Epithelial cell of proximal tubule (primary cell): ENCODE measurements at places on chromosomes 3 and 15. TPM values are rescaled to one million over a fixed set of nuclear protein-coding genes. Genes with fewer than 3 reads are reported as not detected.

- DNase-seq, result no peak
These were observed 421.0 kb upstream of the CNTN4 start for GRCh38 chr3:1677576-1678156.

DNA sequence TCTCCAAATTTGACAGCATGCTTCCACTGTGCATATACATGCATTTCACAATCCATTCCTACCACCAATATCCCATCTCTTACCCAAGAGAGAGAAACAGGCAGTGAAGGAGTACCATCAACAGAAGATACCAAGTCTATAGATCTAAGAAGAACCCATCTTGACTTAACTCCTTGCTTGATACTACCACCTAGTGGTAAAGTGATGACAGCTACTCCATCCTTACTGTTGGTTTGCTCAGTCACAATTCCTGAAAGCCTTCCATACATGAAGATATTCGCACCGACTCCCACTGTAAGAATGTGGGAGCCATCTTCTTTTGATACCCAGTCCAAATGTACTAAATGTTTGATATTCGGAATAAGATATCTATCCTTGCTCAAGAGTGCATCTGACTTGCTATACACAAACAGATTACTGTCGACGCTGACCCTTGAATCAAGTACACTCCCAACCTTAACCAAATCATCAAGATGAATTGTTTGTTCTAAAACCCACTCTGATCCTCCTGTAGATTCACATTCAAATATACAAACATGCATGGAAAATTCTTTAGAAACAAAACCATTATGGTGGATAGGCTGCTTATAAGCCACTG is 123.1 kb downstream of the DMXL2 start:
- peak; percentile 2 for DNase-seq

LRRC34 gene
- total RNA-seq, result 9.8 and 17.1 TPM in 2 replicates

DNA sequence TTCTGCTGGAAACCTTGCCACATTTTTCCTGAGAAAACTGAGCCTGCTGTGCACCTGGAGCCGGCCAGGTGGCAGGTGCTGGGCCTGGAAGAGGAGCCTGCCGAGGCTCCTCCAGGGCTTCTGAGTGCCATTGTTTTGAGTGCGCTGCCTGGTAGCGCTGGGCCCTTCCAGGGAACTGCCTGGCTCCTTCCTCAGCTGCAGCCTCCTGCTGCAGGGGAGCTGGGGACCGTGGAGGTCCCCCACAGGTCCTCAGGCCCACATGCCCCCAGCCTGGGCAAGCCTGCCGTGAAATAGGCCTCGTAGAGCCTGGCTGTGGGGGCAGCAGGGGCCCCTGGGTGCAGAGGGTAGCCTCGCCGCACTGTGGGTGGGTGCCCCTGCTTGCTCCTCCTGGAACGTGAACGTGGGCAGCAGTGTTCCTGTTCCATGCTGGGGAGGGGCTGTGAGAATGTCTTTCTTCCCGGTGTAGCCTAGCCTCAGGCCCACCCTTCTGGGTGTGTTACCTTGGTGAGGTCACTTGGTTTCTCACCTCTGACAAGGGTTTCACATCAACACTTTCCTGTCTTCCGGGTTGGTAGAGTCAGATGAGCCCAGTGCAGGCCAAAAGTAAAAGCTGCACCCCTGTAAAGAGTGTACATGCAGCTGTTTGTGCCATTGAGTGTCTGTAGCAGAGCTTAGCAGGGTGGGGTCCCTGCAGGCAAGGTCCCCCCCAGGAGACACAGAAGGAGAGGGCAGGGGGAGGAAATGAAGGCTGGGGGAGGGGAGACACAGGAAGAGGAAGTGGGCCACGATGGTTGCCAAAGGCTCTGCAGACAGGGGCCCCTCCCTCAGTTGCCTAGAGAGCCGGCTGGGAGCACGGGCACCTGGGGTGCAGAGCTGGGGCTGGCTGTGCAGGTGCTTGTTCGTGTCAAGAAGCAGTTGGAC is 34.5 kb downstream of the KLF13 start:
- no peak for DNase-seq

TRIM42 gene
- total RNA-seq, result not detected in 2 replicates

KLHL40 gene
- not detected in 2 replicates for total RNA-seq

DNA sequence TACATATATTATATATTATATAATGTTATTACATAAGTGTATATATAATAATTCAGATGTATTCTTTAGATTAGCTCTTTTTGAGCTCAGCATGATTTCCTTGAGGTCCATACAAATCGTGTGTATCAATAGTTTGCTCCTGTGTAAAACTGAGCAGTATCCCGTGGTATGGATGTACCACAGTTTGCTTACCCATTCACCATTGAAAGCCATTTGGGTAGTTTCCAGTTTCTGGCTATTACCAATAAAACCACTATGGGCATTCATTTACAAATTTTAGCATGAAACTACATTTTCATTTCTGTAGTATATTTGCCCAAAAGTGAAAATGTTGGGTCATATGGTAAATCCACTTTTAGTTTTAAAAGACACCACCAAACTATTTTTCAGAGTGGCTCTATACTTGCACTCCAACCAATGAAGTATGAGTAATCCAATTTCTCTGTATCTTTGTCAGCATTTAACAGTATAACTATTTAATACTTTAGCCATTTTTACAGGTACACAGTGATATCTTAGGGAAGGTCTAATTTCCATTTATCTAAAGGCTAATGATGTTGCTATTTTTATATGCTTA is 1361.4 kb upstream of the GBE1 start:
- DNase-seq, result no peak

C3orf22 gene
- not detected in 2 replicates for total RNA-seq

GRCh38 chr3:31472479-31473390 is 60.0 kb upstream of the STT3B start:
- peak; percentile 23 for DNase-seq

- no peak for DNase-seq
These were observed 820 bp upstream of the HMCES start for GRCh38 chr3:129277829-129278271.

GRCh38 chr3:141246958-141247301 is 15.3 kb downstream of the PXYLP1 start:
- no peak for DNase-seq

DNA sequence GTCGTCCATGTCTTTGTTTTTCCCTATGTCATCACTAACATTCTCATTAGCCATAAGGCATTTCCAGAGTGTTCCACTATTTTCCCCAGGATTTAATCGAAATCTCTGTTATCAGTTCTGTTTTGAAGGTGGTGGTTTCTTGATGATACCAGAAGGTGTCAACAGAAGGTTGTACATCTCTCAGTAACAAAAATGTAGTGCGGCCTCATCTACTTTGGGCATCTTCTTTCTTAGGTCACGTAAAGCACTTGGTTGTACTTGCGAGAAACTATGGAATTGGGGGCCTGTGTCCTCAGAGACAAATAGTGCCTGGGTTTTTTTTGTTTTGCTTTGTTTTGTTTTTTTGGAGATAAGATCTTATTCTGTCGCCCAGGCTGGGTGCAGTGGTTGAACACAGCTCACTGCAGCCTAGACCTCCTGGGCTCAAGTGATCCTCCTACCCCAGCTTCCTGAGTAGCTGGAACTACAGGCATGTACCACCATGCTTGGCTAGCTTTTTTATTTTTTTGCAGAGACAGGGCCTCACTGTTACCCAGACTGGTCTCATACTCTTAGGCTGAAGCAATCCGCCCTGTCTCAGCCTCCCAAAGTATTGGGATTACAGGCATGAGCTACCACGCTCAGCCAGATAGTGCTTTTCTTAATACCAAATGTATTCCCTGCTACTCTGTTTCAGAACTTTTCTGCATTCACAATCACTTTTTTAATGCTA is 61.2 kb upstream of the FURIN start:
- DNase-seq, result no peak

SAMMSON gene
- total RNA-seq, result not detected in 2 replicates

DNA sequence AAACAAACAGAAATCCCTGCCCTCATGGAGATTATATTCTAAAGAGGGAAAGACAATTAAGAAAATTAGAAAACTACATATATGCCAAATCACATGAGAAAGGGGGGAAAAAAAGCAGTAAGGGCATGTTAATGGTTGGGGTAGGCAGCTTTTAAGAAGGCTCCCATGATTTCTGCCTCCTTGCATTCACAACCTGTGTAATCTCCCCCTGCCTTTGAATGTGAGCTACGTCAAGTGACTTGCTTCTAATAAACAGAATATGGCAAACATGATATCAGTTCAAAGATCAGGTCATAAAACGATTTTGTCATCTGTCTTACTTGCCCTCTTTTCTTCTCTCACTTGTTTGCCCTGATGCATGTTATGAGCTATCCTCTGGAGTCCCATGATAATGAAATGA is 673.6 kb upstream of the ADAMTS9 start:
- no peak for DNase-seq

GRCh38 chr3:138351916-138352550 is 3.7 kb downstream of the MRAS start:
- no peak for DNase-seq

CCDC9B gene
- 4.6 and 10.7 TPM in 2 replicates for total RNA-seq

CYP1A1 gene
- total RNA-seq, result 0.14 and 0.52 TPM in 2 replicates

PFKFB4 gene
- 8.8 and 19.3 TPM in 2 replicates for total RNA-seq

DNAH1 gene
- 0.29 and 0.51 TPM in 2 replicates for total RNA-seq
